ENCODE measurements at places on chromosomes 4 and X. TPM values are rescaled to one million over a fixed set of nuclear protein-coding genes. Genes with fewer than 3 reads are reported as not detected.

GRCh38 chr4:175125410-175126068 lies 207.4 kb downstream of the ADAM29 start:
- DNase-seq = no peak

GRCh38 chr4:106329041-106329618 lies 12.8 kb downstream of the AIMP1 start:
- peak; percentile 18 for DNase-seq

Gene LRIT3
- not detected for polyA plus RNA-seq

GRCh38 chr4:152462047-152462446 lies 73.8 kb downstream of the FBXW7 start:
- no peak for DNase-seq

DNA sequence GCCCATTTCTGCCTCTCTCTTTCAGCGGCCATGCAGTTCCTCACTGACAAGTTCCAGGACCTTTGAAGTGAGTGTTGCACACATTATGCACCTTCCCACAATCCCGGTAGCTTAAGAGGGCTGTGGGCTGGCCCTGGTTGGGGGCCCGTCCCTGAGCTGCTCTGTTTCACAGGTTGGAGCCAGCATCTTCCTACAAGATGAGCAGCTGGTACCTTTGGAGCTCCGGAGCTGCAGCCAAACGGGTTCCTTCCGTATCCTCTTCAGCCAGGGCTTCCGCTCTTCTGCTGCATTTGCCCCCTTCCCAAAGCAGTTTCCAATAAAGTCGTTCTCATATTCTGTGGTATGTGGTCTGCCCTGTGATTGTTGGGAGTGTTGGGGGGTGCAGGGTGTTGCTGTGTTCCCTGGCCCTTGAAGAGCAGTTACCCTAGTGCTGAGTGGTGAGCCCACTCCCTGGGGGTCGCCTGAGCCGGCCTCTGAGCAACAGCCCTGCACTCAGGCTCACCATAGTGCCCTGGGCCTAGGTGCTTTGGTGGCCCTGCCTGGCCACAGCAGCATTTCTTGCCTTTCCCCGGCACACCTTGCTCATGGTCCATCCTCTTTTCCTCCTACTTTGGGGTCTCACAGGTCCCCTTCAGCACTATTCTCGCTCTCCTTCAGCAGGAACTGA lies 60.4 kb downstream of the CXorf49B start:
- no peak for DNase-seq

- no peak for DNase-seq
These were observed 104.1 kb downstream of the UBE2K start for GRCh38 chr4:39802005-39802404.

Gene FMR1
- 4.5 TPM for polyA plus RNA-seq

DNA sequence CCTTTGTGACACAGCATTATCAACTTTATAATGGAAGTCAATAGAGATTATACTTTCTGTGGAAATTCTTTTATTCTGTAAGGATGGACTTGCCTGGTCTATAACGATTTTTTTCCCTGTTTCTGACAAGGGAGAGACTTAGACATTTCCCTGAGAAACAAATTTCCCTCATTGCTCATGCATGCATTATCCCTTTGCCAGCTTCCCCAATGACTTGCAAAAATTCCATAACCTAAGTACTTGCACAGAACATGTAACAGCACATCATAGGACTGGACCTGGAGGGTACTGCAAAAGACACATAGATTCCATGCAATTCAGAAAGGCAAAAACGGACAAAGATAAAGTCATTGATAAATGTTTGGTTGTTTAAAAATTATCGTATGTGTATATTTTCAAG lies 166.7 kb downstream of the FHIP1A start:
- no peak for DNase-seq

GRCh38 chrX:16112428-16112827 lies 10.9 kb upstream of the GRPR start:
- no peak for DNase-seq

- DNase-seq = no peak
These were observed 130.5 kb downstream of the TENT5D start for GRCh38 chrX:80550722-80551121.

DNA sequence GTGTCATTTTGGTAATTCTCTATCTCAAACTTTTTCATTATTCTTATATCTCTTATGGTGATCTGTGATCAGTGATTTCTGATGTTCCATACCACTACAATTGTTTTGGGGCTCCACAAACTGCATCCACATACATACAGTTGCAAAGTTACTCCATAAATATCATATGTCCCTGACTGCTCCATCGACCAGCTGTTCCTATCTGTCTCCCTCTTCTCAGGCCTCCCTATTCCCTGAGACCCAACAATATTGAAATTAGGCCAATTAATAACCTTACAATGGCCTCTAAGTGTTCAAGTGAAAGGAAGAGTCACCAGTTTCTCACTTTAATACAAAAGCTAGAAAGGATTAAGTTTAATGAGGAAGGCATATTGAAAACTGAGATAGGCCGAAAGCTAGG lies 108.7 kb downstream of the ANAPC10 start:
- DNase-seq = no peak

Gene SPIN3
- 4.4 TPM for polyA plus RNA-seq

Gene SH3TC1
- polyA plus RNA-seq = 12.1 TPM

DNA sequence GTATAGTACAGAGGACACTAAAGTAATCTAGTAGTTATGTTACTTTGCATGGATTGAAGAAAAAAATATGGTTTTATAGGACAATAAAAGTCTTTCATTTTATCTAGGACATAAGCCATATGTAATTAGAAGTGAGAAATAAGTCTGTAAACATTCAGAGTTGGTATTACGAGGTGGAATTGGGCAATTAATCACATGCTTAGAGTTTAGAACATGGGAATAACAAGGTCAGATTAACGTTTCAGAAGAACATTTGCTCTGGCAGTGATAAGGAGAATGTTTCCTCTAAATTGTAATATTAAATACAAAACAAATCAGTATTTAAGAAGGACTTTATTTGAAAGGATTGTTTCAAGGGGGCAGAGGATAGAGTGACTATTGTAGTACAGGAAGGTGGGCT lies 15.6 kb upstream of the SULT1E1 start:
- DNase-seq = no peak

GRCh38 chr4:1109898-1110506 lies 3.4 kb downstream of the RNF212 start:
- DNase-seq = no peak

- no peak for DNase-seq
These were observed 45.8 kb downstream of the TBC1D14 start for GRCh38 chr4:6955261-6955911.

GRCh38 chrX:30313322-30313721 lies 4.1 kb upstream of the NR0B1 start:
- DNase-seq = no peak

GRCh38 chr4:37628977-37629609 lies 57.1 kb downstream of the RELL1 start:
- DNase-seq = no peak

Gene PCSK1N
- 6.0 TPM for polyA plus RNA-seq

- DNase-seq = no peak
These were observed 59.9 kb downstream of the CXCL13 start for GRCh38 chr4:77665381-77666069.

- DNase-seq = no peak
These were observed 78.5 kb downstream of the ABLIM2 start for GRCh38 chr4:8079916-8080753.

DNA sequence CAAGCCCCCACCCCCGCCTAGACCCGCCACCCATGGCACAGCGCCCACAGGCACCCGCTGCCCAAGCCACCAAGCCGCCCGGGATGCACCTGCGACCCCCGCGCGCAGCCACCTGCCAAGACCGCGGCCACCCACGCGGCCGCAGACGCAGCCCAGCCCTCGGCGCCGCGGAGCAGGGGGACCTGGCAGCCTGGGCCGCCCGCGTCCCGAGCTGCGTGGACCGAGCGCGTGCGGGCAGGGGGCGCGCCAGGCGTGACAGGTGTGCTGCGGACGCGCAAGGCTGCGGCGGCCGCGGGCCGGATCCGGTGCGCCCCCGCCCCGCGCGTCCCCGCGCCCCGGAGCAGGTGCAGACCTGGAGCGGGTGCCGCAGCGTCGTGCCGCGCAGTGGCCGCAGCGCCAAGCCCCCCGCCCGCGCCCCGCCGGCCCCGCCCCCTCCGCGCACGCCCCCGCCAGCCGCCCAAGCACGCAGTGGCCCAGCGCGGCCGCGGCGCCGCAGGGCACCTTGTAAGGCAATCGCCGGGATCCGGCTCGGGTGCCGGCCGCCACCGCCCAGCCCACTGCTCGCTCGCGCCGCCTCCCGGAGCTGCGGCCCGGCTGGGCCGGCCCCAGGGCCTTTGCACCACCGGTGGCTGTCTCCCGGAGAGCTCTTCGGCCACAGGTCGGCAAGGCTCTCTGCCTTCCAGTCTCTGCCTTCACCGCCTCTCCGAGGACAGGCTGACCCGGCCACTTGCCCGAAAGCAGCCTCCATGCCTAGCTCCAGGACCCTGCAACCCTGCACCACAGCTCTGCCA lies at the start of gene PNCK:
PNCK (minus strand) TSS at position 386 of the 791 bp plus-strand sequence. CDS start 737 bp downstream, outside the sequence.
- no peak for DNase-seq

Gene SSX2
- polyA plus RNA-seq = not detected

Measured in naive thymus-derived CD4-positive, alpha-beta T cell (primary cell).